ENCODE measurements at places on chromosomes 7 and 10. TPM values are rescaled to one million over a fixed set of nuclear protein-coding genes. Genes with fewer than 3 reads are reported as not detected.

The FOXP2 gene
- 0.17 TPM for total RNA-seq

The TNS3 gene
- 28.3 TPM for total RNA-seq

- DNase-seq, result no peak
Observed at GRCh38 chr10:131983780-131984179, 2.1 kb upstream of the BNIP3 start.

The ADRA2A gene
- 1.7 TPM for total RNA-seq

- DNase-seq, result no peak
Observed at GRCh38 chr10:112446055-112446854, 459 bp downstream of the ZDHHC6 start.

- DNase-seq, result no peak
Observed at GRCh38 chr7:153320681-153321080, 561.1 kb downstream of the ACTR3B start.

The FAM25C gene
- total RNA-seq, result not detected

DNA sequence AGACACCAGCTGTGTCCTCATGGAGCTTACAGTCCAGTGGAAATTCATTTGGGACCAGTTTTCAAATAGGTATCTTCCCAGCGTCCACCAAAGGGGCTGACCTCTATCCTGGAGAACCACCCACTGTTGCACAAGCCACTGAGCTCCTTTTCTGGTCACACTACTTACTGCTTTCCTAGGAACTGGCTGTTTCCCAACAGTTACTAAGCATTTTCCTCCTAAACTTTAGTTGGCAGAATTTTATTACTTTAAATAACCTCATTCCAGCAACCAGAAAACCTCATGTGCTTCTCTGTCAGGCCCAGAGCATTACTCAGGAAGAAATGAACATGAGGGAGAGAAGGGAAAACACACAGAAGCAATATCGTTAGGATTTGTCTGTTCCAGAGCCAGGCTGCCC, 183.1 kb downstream of the GPAM start:
- no peak for DNase-seq

The KRIT1 gene
- total RNA-seq, result 37.8 TPM

- no peak for DNase-seq
Observed at GRCh38 chr7:37510043-37510634, 61.5 kb upstream of the ELMO1 start.

The TIAL1 gene
- 170 TPM for total RNA-seq

DNA sequence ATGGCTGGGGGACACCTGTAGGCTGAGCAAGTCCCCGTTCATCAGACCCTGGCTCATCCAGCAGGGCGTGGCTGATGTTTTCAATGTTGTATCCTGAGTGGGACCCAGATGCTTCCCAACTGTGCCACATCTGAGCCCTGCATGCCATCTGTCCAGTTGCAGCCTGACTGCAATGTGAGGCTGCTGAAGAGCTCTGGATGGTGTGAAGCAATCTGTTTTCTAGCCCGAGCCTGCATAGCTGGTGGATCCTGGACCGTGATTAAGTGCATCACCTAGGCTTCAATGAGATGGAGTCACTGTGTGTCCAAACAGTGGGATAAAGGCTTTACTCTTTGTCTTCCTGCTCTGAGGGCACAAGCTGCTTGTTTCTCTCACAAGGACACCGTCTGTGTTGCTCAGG, 99.8 kb downstream of the TCF7L2 start:
- DNase-seq, result no peak

DNA sequence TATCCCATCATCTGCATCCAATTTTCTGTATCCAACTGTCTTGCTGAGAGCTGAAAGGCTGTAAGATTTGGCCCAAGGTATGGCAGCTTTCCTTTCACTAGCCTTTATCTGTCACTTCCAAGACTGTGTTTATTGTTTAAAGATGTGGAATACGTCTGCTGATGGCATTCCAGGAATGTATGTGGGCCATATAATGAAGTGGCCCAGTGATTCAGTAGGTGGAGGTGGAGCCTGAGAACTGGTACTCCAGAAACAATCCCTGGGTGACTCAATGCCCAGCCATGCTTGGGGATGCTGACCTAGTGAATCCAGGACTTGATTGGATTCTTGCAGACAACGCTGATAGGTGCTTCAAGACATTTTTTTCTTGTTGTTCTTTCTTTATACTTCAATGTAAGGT, 13.5 kb downstream of the NEUROD6 start:
- no peak for DNase-seq

Data from WTC11 (cell line).